ENCODE measurements at places on chromosomes 4 and X.

DNA sequence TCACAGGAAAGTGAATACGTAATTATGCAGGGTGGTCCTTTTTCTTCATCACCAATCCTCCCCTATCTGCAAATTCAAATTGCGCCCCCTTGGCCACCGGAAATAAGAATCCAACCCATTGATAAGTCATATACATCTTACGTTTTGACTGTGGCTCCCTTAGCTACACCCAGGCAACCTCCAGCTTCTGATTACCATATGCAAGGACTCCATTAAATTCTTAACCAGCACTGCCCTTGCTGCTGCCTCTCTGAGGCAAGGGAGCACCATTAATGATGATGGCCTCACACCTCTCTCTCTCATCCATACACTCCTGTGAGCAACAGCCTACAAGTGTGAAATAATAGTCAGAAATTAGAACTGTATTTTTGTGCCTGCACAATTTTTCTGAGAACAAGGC, 106.0 kb upstream of the NOCT start:
- DNase-seq: no peak

GRCh38 chr4:52822972-52823701, 39.0 kb upstream of the RASL11B start:
- no peak for DNase-seq

DNA sequence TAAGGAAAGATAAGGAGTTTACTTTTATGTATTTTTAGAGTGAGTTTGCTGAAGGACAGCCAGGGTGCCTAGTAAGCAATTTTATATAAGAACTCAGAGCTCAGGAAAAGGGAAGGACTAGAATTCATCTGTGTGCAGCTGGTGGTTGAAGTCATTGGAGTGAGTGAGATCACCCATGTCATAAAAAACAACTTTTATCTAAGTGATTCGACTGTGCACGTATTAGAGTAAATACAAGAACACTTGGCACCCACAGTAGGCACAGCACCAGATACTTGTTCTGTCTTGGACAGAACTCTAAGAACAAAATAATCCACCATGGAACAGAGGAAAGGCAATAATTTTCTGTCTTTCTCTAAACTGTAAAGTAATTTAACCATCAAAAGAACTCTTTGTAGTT, 31.6 kb downstream of the SYNPO2 start:
- DNase-seq: no peak

DNA sequence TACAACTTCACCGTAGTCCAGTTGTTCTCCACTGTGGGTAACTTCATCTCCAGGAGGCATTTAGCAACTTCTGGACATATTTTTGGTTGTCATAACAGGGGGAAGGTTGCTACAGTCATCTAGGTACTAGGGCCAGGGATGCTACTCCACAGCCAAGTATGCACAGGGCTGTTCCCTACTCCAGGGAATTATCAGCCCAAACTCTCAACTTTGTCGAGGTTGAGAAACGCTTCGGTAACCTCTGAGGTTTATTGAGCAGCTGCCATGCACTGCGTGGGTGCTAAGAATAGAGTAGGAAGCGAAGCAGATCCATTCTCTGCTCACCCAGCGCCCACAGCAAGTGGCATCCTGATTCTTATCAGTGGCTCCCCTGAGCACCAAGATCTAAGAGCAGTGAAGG, 8.2 kb downstream of the FGFBP1 start:
- DNase-seq: no peak

DNA sequence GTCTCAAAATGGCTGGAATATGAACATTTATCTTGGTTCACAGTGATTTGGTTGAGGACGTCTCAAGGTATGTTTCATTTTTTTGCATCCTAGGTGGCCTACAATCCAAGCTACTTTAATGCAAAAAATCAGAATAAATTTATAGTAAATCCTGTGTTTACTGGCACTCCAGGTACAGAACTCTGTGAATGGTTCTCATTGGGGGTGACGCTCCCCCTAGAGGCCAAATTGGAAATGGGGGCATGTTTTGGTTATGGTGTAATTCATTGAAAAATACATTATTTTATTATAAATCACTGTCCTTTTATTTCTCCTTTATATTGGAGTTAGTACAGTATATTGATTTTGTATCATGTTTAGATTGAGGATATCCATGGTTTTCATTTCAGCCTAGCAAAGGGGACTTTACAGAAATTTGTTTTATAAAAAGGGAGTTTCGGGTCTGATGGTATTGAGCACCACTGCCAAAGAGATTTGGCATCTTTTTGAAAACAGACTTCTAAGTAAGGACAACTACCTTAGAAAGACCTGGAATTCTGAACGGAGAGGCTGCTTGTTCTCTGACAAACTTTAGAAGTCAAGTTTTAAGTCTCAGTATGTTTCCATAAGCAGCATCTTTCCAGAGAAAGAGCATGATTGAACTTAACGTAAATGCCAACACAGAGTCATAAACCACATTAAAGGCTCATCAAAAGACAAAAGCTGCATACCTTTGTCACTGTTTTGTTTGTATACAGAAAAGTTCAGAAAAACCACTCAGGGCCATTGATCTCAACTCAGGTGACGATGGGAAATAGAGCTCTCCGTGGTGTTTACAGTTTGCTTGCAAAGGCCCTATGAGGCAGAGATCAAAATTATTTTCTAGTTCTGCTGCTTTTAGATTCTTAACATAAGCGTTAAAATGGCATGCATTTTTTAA, 19.4 kb downstream of the MTM1 start:
- DNase-seq: no peak

DNA sequence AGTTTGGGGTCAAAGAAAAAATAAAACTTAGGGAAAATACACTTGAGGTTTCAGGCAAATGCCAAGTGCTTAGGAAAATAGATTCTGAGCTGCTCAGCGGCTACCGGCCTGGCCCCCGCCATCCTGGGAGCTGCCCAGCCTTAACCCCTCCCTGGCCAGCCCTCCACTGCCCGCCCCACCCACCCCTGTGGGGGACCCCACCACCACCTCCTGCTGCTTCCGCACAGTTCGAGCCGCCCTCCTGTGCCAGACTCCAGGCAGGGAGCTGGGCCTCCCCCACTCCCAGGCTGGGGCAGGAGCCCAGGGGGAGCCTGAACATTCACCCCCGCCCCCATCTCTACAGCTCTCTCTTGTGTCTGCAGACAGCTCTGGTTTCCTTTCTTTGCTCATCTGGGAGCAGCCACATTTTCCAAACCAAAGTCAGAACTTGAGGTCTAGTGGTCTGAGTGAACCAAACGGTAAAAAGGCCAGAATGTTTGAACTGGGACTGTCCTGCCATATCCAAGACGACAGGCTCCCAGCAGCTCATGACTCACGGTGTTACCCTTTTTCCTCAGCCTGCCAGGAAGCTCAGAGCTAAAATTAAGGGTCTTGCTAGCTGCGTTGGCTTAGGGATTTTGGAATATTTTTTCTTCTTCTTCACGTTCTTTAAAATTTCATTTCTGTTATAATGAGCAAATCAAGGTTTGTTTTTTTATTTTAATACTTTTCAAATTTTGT, 4.7 kb upstream of the FGFR3 start:
- no peak for DNase-seq

DNA sequence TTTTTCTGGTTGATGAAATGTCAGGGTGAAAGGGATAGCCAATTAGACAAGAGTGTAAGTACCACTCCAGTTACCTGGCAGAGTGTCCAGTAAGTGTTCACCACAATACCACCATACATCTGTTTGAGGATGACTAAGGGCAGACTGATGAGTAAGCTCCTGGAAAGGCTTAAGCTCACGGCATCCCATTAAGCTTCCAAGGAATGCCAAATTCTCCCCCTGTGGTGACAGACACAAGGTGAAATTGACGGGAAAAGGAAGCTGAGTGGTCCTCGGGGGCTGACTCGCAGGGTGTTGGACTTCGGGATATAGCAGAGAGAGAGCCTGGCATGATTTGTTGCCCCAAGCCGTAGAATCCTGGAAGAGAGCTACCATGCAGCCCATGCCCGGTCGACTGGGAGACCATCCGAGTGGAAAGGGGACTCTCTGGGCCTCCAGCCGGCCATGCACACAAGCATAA, 7.6 kb upstream of the BST1 start:
- no peak for DNase-seq

DNA sequence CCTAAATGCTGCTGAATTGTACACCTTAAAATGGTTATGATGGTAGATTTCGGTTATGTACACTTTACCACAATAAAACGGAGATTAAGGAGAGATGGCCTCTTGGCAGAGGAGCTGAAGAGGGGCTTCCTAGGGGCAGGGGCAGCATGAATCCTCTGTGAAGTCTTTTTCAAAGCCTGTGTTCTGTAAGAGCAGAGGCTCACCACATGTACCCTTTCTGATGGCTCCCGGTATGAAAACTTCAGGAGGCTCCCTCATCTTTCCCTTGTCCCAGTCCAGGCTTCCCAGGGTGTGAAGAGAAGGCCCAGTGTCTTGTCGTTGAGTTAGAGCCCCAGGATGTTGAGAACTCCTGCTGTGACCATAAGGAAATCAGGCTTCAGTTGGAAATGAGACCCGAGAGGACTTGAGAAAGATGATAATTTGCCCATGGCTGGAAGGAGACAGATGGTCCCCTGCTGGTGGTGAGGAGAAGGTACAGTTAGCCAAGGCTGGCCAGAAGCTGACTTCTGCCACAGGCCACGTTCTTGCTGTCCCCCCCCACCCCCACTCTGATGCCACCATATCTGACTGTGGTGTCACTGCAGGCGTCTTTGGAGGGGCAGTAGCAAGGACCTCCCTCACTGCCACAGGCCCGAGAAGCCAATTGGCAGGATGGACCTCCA, 31.8 kb upstream of the MTM1 start:
- DNase-seq: no peak

DNA sequence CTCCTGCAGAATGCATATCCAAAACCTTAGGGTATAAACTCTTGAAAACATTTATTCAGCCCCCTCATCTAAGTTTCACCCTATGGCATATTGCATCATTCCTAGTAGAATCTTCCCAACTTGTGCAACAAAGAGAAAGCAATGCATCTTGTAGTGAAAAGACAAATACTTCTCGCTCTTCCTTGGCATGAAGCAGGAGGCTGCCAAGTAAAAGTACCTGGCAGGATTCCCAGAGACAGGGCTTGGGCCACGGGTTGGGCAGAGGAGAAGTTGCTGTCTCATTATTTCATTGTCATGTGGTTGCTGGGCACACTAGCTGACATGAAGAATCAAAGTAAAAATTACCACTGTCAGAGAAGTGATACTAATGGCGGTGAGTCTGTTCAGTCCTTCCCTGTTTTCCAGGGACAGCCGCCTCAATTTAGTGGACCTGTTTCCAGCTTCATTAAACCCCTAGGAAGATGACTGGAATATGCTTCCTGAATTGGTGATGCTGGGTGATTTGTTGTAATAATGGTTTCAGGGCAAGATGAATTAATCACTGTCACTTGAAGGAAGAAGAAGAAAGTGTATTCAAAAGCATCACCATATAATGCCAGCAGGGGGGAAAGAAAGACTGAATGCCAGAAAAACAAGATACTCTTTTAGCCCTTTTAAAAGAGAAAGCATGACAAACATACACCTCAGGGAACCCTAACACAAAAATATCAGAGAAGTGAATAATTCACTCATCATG, 380.5 kb upstream of the IGFBP7 start:
- no peak for DNase-seq

GRCh38 chr4:94372991-94373390, 30.4 kb upstream of the HPGDS start:
- no peak for DNase-seq

DNA sequence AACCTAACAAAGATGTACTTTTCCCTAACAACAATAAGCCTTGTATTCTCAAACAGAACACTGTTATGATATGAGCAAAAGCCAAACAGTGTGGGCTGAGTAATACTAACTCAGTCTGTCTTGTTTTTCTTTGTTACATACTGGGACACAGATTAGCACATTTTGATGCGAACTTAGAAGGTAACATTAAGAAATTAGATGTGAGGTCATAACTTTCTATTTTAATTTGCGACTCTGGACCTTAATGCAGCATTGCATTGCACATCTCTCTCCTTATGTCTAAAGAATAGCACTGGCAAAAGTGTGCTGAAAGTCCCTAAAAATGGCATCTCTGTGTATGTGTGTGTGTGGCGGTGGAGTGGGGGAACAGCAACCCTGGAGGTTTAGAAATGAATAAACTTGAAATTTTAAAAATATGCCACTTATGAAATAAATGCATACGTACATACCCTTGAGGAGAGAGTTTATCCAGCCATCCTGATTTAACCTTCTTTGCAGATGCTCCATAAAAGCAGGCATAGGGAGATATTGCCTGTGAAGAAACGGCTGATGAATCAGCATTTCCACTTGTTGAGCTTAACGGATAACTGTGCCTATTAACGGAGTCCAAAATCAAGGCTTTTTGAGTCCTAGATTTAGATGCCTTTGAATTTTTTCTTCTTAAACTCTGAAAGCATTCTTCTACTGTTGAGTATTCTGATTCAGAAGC, 34.2 kb downstream of the ARAP2 start:
- no peak for DNase-seq

DNA sequence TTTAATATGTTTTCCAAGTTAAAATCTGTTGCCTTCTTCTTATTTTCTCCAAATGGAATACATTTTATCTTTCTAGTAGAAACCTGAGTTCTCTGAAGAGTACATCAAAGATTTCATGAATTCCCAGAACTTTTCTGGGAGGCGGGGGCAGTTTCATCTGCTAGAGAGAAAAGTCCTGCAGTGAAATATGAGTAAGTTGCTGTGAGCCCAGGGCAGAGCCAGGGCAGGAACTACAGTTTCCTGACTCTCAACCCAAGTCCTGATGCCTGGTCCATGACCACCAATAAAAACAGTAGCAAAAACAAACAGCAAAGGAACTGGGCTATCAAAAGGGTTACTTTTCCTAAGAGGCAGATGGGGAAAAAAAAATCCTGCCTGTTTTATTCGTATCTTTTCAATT, 239.4 kb upstream of the CTSO start:
- no peak for DNase-seq

- DNase-seq: no peak
Measured at GRCh38 chr4:83234902-83235644, 49.5 kb downstream of the COQ2 start.

- DNase-seq: no peak
Measured at GRCh38 chrX:5928224-5928623, 300.4 kb downstream of the NLGN4X start.

DNA sequence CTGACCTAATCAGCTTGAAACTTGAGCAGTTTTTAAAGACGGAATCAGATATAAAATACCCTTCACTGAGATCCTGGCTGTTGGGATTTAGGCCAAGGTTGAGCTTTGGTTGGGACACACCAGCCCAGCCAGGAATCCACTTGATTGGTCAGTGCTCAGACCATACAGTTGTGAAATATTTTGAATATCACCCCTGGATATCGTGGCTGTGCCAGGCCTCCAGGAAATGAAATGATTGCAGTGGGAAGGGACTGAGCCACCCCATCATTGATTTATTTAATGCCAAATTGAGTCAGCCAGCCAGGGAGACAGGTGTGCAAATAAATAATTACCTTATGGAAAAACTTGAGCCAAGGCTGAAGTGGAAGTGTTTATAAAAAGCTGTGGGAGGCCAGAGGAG, 128.4 kb upstream of the SCML1 start:
- no peak for DNase-seq

GRCh38 chrX:63754136-63754859, 30.7 kb downstream of the ARHGEF9 start:
- DNase-seq: peak; percentile 6

GRCh38 chrX:31656013-31656412, 584.2 kb upstream of the FTHL17 start:
- DNase-seq: no peak
